Breast epithelium (tissue), 4 donors: ENCODE measurements at places on chromosomes 11 and 22. TPM values are rescaled to one million over a fixed set of nuclear protein-coding genes. Genes with fewer than 3 reads are reported as not detected.

DNA sequence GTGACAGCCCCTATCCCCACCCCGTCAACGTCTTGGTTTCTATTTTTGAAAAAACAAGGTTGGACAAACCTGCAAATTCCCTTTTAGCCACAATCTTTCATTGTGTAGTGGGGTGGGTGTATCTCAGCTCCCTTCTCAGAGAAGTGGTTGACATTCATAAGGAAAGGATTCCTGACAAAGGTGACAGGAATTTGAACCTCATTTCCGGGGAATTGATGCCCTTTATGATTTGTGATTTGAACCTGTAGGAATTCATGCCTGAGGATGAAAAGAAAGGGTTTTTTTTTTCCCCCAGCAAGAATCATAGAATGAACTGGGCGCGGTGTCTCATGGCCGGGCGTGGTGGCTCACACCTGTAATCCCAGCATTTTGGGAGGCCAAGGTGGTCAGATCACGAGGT is 14.5 kb downstream of the YPEL4 start:
- no peak overlapping the region for H3K4me3 ChIP-seq
- H3K4me1 ChIP-seq = no peaks in the 10 kb centered on the region
- no peak overlapping the region for H3K27ac ChIP-seq
- H3K36me3 ChIP-seq = no peaks in the 10 kb centered on the region
- H3K27me3 ChIP-seq = no peaks in the 10 kb centered on the region
- DNase-seq = no peak

DNA sequence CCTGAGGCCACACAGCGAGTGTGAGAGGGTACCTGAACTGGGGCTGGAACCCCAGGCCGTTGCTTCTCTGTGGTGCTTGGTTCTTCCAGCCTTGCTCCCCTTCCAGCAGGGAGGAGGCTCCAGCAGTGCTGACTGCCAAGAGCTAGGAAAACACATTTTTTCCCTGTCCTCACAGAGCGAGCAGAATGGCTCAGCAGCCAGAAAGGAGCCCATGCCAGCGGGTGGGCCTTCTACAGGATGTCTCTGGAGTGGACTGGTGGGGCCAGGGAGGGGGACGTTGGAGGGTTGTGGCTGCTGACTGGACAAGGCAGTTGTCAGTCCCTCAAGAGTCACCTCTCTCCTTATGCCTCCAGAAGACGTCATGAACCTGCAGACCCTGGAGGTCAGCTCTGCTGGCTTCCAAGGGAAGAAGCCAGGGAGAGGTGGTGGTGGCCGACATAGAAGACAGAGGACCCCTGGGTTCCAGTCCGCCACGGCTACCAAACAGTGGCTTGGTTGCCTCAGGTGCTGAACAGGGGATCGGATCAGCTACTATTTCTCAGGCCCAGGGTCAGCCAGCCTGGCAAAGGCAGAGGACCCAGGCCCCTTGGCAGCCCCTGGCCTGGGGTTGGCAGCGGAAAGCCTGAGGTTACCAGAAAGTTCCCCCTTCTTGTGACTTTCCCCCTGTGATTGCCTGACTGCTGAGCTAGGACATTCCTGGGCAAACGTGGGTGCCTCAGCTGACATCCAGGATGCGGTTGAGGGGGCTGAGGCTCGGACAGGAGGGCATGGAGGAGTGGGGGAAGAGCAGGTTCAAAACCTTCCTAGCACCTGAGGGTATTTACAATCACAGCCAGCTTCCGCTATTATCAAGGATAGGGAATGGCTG is 3.7 kb downstream of the MAFF start:
- H3K27ac ChIP-seq = peak overlapping the region; percentile 100
- DNase-seq = peak; percentile 87
- H3K27me3 ChIP-seq = no peaks in the 10 kb centered on the region
- H3K36me3 ChIP-seq = no peaks in the 10 kb centered on the region
- H3K4me1 ChIP-seq = peaks cover 9% of the 10 kb centered on the region
- H3K4me3 ChIP-seq = peak overlapping the region; percentile 18

DNA sequence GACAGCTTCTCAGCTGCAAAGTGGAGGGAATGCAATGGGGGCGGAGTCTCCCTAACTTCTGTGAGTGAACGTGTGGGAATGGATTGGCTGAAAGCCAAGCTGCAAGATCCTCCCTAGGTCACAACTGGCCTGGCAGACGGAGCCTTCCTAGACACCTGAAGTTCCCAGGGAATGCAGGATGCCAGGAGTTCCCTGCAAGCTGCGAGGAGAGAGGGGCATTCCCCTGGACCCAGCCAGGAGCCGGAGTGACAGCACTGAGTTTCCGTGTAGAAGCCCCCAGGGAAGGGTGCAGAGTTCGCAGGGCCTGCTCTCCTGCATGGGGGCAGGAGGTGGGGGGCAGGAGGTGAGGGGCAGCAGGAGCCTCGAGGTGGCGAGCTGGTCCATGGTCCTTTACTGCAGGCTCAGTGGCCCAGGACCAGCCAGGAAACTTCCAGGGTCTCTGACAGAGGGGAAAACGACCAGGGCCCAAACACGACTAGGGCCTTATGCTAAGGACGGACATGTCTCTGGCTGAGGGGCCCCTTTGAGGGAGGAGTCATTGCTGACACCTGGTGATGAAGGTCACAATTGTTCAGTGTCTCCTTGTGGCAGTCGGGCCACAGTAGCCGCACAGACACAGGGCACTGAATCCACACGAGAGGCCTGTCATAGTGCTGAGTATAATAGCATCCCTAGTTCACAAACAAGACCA is 141.4 kb downstream of the FBXO7 start:
- H3K36me3 ChIP-seq = no peaks in the 10 kb centered on the region
- H3K27me3 ChIP-seq = no peaks in the 10 kb centered on the region
- H3K4me3 ChIP-seq = no peak overlapping the region

- H3K27me3 ChIP-seq = no peaks in the 10 kb centered on the region
- no peak for DNase-seq
- no peak overlapping the region for H3K4me3 ChIP-seq
- no peaks in the 10 kb centered on the region for H3K4me1 ChIP-seq
- no peaks in the 10 kb centered on the region for H3K36me3 ChIP-seq
These were observed 311.4 kb downstream of the DYNC2H1 start for GRCh38 chr11:103420593-103420992.

Gene DLG2
- total RNA-seq = 4.3 TPM

Gene OR51D1
- total RNA-seq = not detected

Gene KCNK4
- not detected for total RNA-seq
